Endothelial cell of umbilical vein (primary cell): ENCODE measurements at places on chromosomes 5 and 9. TPM values are rescaled to one million over a fixed set of nuclear protein-coding genes. Genes with fewer than 3 reads are reported as not detected.
A peak's percentile ranks its signal among the peaks of the same experiment; 100 is the strongest.

DNA sequence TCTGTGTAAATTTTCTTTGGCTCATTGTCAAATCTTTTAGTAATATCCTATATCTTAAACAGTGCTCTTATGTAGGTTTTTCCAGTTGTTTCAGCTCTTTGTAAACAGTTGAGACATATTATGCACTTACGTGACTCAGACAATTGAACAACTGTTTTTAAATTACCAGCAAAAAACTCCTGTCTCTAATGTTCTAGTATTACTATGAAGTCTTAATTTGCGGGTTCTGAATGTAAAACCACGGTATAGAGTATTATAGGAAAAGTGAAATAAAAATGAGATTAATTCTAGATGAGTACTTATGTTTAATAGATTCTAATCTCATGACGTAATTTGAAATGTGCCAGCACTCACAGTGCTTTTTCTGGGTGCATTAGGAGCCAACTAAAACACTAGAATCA, 136.0 kb downstream of the GDNF start:
- H3K36me3 ChIP-seq = no peaks in the 10 kb centered on the region
- peak; percentile 91 for DNase-seq
- H3K27ac ChIP-seq = peak overlapping the region; percentile 75
- H3K4me3 ChIP-seq = no peak overlapping the region
- peaks cover 18% of the 10 kb centered on the region for H3K4me1 ChIP-seq

The PIP5K1B gene
- 0.27 TPM in 1 of 2 replicates, not detected in the other for total RNA-seq

The FOXD4L5 gene
- total RNA-seq = 0.42 TPM in 1 of 2 replicates, not detected in the other

- no peak overlapping the region for H3K4me3 ChIP-seq
- H3K36me3 ChIP-seq = no peaks in the 10 kb centered on the region
- H3K27ac ChIP-seq = no peak overlapping the region
- no peak for DNase-seq
- H3K27me3 ChIP-seq = no peaks in the 10 kb centered on the region
- H3K4me1 ChIP-seq = no peaks in the 10 kb centered on the region
These were observed 84.2 kb upstream of the HRH2 start for GRCh38 chr5:175573493-175574269.

DNA sequence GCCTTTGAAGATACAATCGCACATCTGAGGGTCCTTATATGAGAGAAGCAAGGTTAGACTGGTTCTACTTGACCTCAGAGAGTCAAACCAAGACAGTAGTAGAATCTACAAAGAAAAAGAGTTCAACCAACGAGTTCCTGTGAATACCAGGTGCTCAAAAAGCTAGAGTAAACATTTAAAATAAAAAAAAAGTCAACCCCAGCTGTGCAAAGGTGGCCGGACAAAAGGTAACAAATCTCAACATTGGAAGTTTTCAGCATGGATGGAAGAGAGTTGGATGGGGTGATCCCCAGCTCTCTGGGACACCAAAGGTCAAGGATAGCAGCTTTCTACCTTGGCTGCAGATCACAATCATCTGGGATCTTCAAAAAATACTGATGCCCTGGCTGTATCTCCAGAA, 14.4 kb downstream of the SHB start:
- H3K27ac ChIP-seq = no peak overlapping the region
- peaks cover 18% of the 10 kb centered on the region for H3K4me1 ChIP-seq
- no peaks in the 10 kb centered on the region for H3K36me3 ChIP-seq
- no peaks in the 10 kb centered on the region for H3K27me3 ChIP-seq
- H3K4me3 ChIP-seq = no peak overlapping the region
- no peak for DNase-seq

GRCh38 chr5:83071286-83072051, 5.7 kb downstream of the TMEM167A start:
- no peak overlapping the region for H3K27ac ChIP-seq
- H3K27me3 ChIP-seq = no peaks in the 10 kb centered on the region
- H3K36me3 ChIP-seq = no peaks in the 10 kb centered on the region
- DNase-seq = no peak

- H3K4me3 ChIP-seq = no peak overlapping the region
- no peak overlapping the region for H3K27ac ChIP-seq
- DNase-seq = no peak
- H3K36me3 ChIP-seq = no peaks in the 10 kb centered on the region
- peaks cover 40% of the 10 kb centered on the region for H3K4me1 ChIP-seq
These were observed 148.3 kb downstream of the ESM1 start for GRCh38 chr5:54837093-54837492.

DNA sequence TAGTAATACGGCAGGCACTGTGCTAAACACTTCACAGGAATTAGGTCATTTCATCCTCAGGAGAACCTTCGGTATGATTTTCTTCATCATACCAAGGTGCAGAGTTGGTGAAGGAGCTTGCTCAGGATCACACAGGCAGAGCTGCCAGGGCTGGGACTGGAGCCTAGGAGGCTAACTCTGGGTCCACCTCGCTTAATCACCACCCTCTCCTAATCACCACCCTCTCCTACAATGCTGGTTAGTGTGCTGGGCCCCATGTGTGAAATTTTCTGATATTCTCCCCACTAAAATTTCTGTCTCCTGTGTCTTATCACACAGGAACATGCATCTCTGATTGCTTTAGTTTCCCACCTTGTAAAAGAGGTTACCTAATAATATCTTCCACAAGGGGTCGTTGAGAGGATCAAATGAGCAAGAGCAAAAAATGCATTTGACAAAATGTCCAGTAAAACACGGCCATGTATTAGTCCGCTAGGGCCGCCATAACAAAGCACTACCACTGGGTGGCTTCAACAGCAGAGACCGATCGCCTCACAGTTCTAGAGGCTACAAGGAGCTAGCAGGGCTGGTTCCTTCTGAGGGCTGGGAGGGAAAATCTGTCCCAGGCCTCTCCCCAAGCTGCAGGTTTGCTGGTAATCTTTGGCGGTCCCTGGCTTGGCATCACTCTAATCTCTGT, 128.2 kb upstream of the NFIB start:
- no peak overlapping the region for H3K4me3 ChIP-seq
- no peak overlapping the region for H3K27ac ChIP-seq
- no peaks in the 10 kb centered on the region for H3K36me3 ChIP-seq
- H3K27me3 ChIP-seq = no peaks in the 10 kb centered on the region

DNA sequence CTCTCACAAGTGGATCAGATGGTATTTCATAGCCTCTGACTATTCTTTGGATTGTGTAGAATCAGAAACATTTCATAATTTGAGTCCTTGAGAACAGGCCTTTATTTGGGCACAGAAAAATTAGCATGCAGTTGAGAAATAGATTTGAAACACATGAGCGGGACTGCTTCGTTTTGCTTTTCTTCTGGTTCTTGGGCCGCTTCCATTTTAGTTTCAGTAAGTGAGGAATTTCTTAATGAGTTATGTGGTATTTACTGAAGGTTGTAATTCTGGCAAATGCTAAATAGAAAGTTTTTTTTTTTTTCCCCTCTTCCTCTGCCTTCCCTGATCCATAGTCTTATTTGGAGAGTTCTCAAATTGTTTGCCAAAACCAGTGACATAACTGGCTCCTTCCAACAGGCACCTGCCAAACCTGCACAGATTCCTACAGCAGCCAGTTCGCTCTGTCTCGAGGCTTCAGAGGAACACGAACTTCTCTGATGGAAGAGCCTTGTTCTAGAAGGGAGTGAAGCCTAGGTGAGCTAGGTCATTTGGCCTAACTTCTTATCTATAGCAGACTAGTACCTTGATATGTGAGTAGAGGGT, 71.2 kb upstream of the SLC28A3 start:
- no peaks in the 10 kb centered on the region for H3K36me3 ChIP-seq
- no peak for DNase-seq
- no peak overlapping the region for H3K27ac ChIP-seq
- H3K4me3 ChIP-seq = no peak overlapping the region

DNA sequence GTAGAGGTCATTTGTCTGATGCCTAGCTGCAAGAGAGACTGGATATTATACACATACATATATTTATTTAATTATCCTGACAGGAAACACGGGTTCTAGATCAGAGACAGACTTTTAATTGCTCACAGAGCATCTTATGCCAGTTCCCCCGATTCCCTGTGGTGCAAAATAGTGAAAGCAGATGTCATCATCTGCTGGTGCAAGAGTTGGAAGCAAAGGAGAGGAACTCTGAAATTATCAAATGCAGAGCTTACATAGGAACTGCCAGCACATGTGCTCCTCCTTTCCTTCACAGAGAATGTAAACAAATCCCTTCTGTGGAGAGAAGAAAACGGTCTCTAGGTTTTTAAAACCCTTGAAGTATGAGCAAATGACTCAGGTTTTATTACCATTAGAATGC, 69.3 kb downstream of the DTWD2 start:
- no peak overlapping the region for H3K4me3 ChIP-seq
- H3K27me3 ChIP-seq = no peaks in the 10 kb centered on the region
- DNase-seq = no peak
- no peaks in the 10 kb centered on the region for H3K36me3 ChIP-seq
- H3K27ac ChIP-seq = no peak overlapping the region
- no peaks in the 10 kb centered on the region for H3K4me1 ChIP-seq

The NFIL3 gene
- total RNA-seq = 9.7 and 10.5 TPM in 2 replicates

- no peak overlapping the region for H3K27ac ChIP-seq
- H3K4me1 ChIP-seq = no peaks in the 10 kb centered on the region
These were observed 97.1 kb downstream of the UNC13B start for GRCh38 chr9:35258660-35259474.

DNA sequence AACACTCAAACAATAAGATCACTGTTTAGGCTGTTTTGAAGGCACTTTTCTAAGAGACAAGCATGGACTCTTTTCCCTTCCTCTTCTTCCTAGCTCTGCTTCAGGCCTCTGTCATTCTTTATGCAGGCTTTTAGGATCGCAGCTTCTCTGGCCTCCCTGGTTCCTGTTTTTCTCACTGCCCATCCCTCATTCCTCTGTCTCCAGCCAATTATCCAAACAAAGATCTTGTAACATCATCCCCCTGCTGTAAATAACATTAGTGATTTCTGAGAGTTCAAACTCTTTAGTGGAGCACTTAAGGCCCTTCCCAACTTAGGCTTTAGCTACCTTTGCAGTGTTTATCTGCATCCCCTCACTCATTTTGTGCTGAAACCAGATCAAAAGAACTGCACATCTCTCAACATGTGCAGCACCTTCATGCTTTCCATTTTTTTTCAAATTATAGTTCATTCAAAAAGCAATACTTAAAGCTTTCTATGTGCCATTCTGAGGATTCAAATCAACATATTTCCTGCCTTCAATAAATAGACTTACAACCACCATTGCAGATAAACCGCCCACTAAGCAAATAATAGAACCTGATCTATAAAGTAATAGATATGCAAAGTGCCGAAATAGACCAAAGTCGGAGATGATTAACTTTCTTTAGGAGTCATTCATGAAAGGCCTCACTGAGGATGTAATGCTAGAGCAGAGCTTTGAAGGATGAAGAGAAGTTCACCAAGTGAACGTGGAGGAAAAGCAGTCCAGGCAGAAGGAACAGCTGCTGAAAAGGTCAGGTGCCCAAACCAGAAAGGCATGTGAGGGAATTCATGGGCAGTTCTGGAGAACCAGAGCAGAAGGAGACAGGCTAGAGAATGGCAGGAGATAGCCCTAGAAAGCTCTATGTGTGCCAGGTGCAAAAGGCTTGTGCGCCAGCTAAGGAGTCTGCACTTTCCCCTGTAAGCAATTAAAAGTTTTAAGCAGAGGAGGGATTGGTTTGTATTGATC, 95.8 kb upstream of the ZNF366 start:
- H3K27me3 ChIP-seq = no peaks in the 10 kb centered on the region
- H3K4me3 ChIP-seq = no peak overlapping the region
- no peaks in the 10 kb centered on the region for H3K36me3 ChIP-seq
- no peak for DNase-seq
- H3K4me1 ChIP-seq = peaks cover 76% of the 10 kb centered on the region
- peak overlapping the region; percentile 97 for H3K27ac ChIP-seq

- no peak for DNase-seq
- no peaks in the 10 kb centered on the region for H3K27me3 ChIP-seq
- no peak overlapping the region for H3K27ac ChIP-seq
- H3K4me1 ChIP-seq = no peaks in the 10 kb centered on the region
These were observed 87.5 kb upstream of the RANBP3L start for GRCh38 chr5:36389245-36389644.

DNA sequence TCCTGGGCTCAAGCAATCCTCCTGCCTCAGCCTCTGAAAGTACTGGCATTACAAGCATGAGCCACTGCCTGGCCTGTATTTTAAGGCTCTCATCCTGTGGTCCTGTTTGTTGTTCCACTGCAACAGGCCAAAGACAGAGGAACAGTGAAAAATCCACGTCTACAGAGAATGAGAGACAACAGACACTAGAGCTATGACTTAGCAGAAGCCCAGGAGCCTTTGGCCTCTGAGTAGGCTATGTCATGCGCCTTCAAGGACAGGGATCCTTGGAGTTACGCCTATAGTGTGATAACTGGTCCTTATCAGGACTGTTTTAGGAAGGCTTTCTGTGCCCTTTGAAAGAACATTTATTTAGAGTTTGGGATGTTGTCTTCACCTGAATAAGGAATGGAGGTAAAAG, 10.5 kb downstream of the POC5 start:
- H3K4me3 ChIP-seq = no peak overlapping the region
- peaks cover 2% of the 10 kb centered on the region for H3K36me3 ChIP-seq
- H3K27me3 ChIP-seq = no peaks in the 10 kb centered on the region

DNA sequence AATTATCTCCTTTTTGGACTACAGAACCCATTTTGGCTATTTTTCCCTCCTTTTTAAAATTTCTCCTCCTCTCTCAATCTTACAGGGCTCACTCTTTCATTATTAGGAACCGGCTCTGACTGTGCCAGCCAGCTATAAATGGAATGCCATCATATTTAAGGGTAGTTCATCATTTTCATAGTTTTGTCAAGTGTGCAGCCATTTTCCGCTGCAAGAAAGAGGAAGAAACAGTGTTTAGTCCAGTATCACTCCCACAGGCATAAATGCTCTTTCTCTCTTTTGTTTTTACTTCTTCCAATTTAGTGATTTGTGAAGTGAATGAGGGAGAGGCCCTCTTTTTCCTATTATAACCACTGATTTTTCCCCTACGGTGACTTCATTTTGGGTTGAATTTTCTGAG, 290.0 kb downstream of the NR3C1 start:
- H3K36me3 ChIP-seq = no peaks in the 10 kb centered on the region
- no peaks in the 10 kb centered on the region for H3K27me3 ChIP-seq
- H3K4me3 ChIP-seq = no peak overlapping the region
- H3K27ac ChIP-seq = no peak overlapping the region
- no peak for DNase-seq

GRCh38 chr9:88831713-88832407, 159.4 kb upstream of the S1PR3 start:
- H3K4me3 ChIP-seq = no peak overlapping the region
- H3K36me3 ChIP-seq = no peaks in the 10 kb centered on the region
- peaks cover 12% of the 10 kb centered on the region for H3K4me1 ChIP-seq
- no peaks in the 10 kb centered on the region for H3K27me3 ChIP-seq
- no peak overlapping the region for H3K27ac ChIP-seq

DNA sequence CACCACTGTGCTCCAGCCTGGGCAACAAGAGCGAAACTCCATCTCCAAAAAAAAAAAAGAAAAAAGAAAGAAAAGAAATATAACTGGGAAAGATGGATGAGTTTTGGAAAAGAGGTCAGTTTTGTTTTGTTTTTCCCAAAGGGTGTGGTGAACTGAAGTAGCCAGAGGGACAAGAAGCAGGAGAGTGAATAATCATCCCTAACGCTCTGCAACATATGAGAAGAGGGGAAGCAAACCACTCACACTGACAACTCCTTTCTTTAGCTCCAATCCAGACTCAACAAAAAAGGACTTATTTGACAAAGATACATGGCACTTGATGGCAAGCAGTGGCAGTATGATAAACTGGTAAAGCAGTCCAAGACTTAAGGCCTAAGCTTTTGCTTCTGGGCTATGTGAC, 176.1 kb upstream of the HMHB1 start:
- DNase-seq = no peak
- no peaks in the 10 kb centered on the region for H3K36me3 ChIP-seq
- no peak overlapping the region for H3K4me3 ChIP-seq
- H3K4me1 ChIP-seq = no peaks in the 10 kb centered on the region
- H3K27ac ChIP-seq = no peak overlapping the region
- no peaks in the 10 kb centered on the region for H3K27me3 ChIP-seq
